ENCODE measurements at places on chromosomes 6 and 20.

GRCh38 chr20:21623074-21623780, 82.2 kb upstream of the PAX1 start:
- no peak for DNase-seq

GRCh38 chr6:4668271-4669179, 107.7 kb upstream of the CDYL start:
- DNase-seq, result no peak

DNA sequence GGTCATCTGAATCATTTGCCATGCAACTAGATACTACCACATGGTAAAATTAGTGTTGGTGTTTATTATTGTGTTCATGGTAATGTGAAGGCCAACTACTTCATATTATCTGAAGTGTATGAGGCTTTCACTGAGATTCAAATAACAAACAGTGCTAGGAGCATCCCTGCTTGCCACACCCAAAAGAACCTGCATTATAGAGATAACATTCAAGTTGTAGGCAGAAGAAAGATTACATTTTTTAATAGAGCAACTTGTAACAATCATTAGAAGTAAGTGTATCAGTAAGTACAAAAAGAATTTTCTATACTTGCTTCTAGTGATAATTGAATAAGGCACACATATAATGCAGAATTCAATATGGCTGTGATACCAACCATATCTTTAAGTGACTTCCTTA, 49.8 kb downstream of the BCKDHB start:
- DNase-seq, result no peak

GRCh38 chr20:61440548-61441055, 188.5 kb downstream of the CDH4 start:
- DNase-seq, result no peak

DNA sequence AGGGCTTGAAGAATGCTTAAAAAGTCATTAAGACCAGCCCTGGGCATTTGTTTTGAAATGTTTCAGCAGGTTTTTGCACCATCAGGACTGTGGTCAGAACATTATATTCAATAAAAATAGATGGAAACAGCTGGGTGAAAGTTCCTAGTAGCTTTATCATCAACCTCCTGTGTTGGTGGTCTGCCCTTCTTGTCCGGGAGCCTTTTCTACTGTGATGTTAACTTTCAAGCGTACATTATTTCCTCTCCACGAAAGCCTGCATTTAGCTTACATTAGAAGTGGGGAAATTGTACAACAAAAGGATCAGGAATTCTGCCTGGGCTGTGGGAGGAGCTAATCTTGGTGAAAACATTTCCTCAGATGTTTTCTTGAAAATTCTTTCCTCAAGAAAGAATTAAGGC, 71.1 kb downstream of the LAMA4 start:
- no peak for DNase-seq

- no peak for DNase-seq
Observed at GRCh38 chr6:39195792-39196385, 33.4 kb downstream of the KCNK5 start.

DNA sequence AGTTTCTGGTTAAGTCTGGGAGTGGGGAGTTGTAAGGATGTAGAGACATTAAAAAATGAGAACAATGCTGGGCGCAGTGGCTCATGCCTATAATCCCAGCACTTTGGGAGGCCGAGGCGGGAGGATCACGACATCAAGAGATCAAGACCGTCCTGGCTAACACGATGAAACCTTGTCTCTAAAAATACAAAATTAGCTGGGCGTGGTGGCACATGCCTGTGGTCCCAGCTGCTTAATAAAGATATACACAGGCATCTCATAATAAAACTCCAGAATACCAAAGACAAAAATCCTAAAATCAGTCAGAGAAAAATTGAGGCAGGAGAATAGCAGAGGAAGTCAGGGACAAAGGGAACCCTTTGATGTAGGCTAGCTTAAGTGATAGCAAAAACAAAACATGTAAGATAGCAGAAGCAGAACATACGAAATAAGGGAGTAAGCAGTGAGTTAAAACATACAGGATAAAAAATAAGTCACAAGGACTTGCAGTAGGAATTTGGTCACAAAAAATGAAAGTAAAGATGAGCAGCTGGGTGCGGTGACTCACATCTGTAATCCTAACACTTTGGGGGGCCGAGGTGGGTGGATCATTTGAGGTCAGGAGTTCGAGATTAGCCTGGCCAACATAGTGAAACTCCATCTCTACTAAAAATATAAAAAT, 23.6 kb downstream of the DDX43 start:
- no peak for DNase-seq

- no peak for DNase-seq
Observed at GRCh38 chr6:119012521-119012920, 65.9 kb downstream of the FAM184A start.

DNA sequence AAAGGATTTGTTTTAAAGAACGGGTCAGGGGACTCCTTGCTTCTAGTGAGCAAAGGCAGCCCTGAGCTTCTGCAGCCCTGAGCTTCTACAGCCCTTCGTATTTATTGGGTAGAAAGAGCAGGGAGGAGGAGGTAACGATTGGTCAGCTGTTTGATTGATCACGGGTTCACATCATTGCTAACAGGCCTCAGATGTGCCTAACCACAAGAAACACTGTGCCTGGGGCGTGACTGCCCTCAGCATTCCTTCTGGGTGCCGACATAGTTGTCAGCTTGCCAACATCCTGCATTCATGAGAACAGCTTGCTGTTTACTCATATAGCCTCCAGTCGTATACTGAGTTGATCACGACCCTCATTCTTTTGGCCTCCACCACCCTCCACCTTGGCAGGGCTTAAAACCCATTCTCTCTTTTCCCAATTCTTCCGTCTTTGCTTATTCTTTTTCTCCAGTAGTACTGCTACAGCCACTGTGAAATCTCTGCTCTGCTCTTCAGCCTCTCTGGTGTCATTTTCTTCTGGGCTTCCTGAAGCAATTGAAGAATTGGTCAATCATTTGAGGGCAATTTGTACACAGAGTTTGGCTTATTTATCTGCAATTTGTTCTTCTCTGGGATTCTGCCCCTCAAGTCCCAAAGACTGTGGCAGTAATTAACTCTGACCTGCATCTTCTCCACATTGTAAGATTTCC, 25.4 kb upstream of the NOP56 start:
- no peak for DNase-seq

- DNase-seq, result no peak
Observed at GRCh38 chr6:150176152-150176551, 33.3 kb downstream of the PPP1R14C start.

GRCh38 chr6:138572885-138573284, 73.6 kb upstream of the NHSL1 start:
- DNase-seq, result no peak

DNA sequence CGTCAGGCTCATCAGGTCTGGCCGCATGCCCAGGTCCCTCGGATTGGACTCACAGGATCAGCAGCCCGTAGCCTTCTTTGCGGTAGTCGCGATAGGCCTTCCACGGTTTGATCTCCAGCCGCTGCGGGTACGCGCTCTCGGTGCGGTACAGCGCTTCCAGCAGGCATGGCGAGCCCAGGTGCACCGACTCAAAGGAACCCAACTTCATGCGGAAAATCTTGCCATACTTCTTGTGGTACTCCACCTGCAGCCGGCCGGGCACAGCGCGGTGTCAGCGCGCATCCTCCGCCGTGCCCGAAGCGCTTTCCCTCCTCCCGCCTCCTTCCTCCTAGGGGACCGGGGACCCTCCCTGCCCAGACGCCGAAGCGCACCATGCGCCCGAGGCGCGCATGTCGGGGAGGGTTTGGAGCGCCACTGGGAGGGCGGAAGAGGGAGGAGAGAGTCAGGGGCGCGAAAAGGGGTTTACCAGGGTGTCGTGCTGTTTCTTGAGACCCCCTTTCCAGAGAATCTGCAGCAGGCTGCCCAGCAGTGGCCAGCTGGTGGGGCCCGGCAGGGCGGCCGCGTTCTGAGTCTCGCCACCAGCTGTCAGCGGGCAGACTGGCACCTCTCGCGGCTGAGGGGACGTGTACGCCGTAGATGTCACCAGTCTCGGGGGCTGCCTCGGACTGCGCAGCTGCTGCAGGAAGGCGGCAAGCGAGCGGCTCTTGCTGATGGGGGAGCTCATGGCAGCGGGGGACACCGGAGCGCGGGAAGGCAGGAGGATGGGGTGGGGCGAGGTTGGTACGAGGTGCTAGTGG, 732 bp downstream of the CYP24A1 start:
- DNase-seq, result no peak

- no peak for DNase-seq
Observed at GRCh38 chr6:131270534-131270933, 135.3 kb downstream of the AKAP7 start.

DNA sequence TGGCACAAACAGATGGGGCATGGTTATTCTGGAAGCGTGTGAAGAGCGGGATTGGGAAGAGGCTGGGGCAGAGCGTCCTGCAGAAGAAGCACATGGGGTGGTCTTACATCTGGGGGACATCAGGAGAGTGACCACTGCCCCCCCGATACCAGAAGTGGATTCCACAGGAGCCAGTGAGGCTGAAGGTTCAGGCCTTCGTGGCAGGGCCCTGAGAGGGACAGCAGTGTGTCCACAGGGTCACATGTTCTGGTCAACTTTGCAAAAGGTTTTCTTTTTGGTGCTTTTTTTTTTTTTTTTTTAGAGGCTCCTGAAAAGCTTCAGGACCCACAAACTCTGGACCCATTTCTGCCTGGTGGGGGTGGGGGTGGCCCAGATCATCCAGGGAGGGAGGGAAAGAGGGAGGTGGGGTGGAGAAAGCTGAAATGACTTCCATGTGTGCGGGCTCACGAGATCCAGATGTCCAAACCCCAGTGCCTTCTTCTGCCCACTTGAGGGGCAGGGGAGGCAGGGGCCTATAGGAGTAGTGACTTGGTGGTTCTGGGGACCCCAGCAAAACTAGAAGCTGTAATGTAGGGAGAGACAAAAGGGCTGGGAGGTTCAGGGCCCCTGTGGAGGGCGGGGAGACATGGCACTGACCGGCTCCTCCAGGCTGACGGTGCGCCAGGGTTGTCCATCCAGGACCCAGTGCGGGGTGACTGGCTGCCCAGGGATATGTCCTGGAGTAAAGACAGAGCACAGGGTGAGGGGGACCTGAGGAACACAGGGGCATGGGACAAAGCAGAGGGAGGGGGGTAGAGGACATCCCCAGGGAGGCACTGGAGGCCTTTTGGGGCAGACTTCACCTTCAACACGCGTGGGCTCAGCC, 2.7 kb downstream of the ADAM33 start:
- DNase-seq, result no peak

Measured in activated effector memory CD4-positive, alpha-beta T cell treated with Interleukin-2 at 50 U/mL for 16 hours (primary cell).